Stimulated activated CD4-positive, alpha-beta T cell treated with anti-CD3 and anti-CD28 coated beads, Interleukin-1b, Interleukin-23, amount 100 ng/mL, for 48 hours (primary cell): ENCODE measurements at places on chromosomes 7 and 10.

- no peak for DNase-seq
Measured at GRCh38 chr7:42017349-42017986, 219.5 kb downstream of the GLI3 start.

DNA sequence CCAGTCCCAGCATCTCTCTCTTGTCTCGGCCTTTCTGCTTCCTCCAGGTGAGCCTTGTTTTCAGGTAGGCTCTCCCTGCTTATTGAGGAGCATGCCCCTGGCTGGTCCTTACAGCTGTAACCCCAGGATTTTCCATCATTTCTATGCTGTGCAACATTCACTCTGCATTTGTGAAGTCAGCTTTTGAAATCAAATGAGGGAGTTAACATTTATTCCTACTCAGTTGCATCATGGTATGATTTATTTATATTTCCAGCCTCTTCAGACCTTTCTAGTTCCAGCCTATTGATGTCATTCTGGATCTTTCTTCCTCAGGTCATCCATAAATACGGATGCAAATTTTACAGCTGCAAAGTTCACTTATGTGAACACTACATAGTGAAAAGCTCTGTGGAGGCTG, 755.6 kb downstream of the TYW1 start:
- DNase-seq, result no peak

- no peak for DNase-seq
Measured at GRCh38 chr7:124552217-124552616, 213.4 kb downstream of the GPR37 start.

DNA sequence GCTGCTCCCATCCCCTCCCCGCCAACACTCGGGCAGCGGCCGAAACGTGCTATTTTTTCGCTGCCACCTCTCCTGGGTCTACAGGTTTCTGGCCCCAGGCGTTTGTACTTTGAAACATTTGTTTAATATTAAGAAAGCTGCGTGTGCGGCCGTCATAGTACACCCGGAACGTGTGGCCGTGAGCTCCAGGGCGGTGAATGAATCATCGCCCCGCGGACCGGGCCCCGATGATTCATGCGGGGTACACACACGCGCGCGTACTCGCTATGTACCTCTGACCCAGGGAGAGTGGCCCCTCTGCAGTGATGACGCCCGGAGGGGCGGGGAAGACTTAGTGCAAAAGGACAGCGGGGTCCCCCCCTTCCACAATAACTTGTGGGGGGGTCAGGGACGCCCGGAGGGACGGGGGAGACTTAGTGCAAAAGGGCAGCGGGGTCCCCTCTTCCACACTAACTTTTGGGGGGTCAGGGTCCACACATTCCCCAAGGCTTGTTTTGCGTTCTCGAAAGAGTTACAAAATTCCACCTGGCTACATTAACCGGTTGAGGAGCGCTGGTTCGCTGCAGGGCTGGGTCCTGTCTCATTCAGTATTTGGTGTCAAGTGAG, 56.5 kb upstream of the PCGF5 start:
- peak; percentile 81 for DNase-seq

DNA sequence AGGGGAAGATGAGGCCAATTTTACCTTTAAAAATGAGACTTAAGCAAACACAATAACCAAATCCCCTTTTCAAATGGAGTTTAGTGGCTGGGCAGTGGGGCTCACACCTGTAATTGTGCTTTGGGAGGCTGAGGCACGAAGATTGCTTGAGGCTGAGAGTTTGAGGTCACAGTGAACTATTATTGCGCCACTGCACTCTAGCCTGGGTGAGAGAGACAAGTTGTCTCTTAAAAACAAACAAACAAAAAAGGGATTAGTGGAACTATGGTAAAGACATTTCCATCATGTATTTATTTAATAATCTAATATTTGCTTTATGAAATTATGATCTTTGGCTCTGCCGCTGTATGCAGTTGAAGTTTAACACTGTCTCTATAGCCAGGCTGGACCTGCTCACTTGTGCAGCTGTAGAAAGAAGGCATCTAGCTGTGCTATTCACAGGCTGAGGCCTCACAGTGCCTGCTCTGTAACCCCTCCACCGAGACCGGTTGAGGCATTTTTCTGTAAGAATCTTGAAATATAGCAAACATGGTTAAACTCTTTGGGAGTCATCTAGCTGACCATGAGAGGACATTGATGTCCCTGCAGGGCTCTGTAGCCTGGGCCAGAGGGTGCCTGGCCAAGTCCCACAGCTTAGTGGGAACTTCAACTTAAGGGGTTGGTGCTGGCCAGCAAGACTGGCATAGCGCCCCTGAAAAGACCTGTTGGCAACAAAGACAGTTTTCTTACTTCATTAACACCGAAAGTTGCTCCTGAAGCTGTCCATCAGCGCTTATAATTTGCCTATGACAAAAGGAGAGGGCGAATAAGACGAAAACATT, 131.8 kb downstream of the BMPER start:
- no peak for DNase-seq

DNA sequence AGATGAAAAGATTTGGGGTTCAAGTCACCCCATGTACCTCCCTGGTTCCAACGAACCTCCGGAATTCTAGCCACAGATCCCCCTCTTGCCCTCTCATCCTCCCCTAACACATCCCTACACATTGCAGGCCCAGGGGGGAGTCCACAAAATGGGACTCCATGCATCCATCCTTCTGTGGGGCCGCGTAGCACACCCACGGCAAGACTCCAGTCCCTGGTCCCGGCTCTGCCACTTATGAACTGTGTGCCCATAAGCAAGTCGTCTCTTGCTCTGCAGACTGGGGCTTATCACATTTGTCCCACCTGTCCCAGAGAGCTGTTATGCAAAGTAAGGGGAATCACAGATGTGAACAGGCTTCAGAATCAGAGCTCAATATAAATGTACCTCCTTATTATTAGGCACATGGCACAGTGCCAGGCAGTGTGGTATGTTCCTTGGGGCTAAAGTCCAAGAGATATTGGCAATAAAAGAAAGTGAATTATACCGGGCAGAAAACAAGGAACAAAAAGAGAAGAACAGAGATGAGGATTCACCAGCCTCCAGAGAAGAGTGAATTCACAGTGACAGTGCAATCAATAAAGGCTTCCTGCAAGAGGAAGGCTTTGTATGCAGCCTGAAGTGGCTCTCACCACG, 73.9 kb downstream of the KCNMA1 start:
- no peak for DNase-seq

GRCh38 chr7:18538554-18539250, 43.2 kb downstream of the HDAC9 start:
- DNase-seq, result no peak

GRCh38 chr7:4689668-4690067, 7.6 kb downstream of the FOXK1 start:
- no peak for DNase-seq

DNA sequence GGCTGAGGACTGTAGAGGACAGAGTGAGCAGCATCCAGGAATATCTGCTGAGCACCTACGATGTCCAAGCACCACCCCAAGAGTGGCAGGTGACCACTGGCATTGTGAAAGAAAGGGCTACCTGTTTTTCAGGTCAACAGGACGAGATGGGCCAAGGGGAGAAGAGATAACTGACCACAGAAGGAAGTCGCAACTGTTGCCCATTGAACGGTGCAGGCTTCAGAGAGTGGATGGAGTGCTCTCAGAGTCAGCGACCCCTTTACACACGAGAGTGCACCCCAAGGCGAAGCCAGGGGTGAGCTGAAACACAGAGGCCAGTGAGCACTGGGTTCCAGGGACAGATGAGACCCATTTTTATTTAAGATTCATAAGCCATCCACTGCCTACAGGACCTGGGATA, 42.3 kb downstream of the HIPK2 start:
- no peak for DNase-seq

- DNase-seq, result no peak
Measured at GRCh38 chr10:8058274-8059111, 4.0 kb downstream of the GATA3 start.

DNA sequence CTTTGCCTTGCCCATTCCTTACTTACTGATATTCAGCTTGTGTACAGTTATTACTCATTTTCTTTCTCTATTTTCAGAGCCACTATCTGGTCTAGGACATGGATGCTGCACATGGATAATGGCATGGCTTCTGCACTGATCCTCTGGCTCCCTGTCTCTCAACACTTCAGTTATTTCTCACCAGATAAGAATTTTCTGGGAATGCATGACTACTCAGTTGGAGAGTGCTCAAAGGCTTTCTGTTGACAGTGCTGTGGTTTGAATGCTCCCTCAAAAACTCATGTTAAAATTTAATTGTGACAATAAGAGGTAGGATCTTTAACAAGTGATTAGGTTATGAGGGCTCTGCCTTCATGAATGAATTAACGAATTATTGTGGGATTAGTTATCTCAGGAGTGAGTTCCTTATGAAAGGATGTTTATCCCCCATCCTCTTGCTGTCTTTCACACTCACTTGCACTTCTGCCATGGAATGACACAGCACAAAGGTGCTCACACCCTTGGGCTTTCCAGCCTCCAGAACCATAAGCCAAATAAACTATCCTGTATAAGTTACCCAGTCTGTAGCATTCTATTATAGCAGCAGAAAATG, 16.1 kb upstream of the PIK3CG start:
- no peak for DNase-seq

GRCh38 chr10:119207713-119208552, 562 bp downstream of the GRK5 start:
- DNase-seq, result peak; percentile 51

- no peak for DNase-seq
Measured at GRCh38 chr10:824497-824896, 107.0 kb downstream of the LARP4B start.

GRCh38 chr7:142773937-142774744, 3.4 kb downstream of the PRSS2 start:
- no peak for DNase-seq

DNA sequence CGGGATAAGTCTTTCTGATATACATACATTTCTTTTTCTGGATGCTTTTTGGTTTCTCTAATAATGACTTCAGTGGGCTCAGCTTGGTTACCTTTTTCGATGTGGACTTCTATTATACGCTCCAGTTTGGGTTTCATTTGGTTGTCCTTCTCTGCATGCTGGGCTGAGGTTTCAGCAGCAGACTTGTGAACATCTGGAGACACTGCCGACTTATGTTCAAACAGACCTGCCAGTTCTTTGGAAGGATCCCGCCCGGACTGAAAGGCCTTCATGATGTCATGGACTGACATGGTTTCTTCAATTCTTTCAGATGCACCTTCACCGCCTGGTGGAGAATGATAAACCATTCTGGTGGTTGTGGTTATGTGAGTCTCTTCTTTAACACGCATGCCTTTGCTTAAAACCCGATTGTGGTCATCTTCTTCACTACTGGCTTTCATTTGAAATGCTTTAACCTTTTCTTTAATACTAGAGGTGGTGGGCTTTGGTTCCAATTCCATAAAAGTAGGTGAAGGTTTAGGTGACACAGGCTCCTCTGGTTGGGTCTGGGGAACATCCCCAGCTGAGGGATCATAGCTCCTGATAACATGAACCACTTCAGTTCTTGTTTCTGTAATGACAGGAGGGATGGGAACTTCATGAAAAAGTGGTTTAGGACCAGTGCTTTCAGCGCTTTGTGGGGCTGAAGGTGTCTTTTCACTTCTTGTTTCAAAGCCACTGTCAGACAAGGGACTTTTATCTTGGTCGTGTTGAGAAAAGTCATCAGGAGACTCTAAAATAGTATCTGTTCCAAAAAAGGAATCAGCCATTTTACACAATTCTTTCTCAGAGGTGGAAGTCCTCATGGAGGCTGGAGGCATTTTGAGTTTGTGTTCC, 167.7 kb upstream of the CCDC6 start:
- no peak for DNase-seq

GRCh38 chr7:87627634-87627994, 584 bp upstream of the RUNDC3B start:
- DNase-seq, result no peak

- no peak for DNase-seq
Measured at GRCh38 chr7:134298902-134299683, 17.6 kb downstream of the SLC35B4 start.

- no peak for DNase-seq
Measured at GRCh38 chr7:155467846-155468784, 10.2 kb downstream of the EN2 start.

DNA sequence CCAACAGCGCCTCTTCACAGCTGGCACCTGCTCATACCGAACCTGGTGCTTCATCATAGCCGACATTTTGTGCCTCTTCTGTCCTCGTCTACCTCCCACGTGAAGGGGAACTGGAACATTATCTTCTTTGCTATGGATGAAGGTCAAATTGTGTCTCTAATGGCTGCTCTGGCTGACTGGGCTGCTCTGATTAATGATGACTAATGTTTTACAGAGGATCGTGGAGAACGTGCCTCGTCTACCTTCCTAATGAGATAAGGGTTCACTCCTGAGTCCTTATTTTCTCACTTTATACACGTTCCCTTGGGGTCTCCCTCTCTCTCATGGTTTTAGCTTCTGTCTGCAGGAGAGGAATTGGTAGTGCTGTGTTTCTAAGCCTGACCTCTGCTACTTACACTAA, 420.3 kb downstream of the PHTF2 start:
- DNase-seq, result no peak

DNA sequence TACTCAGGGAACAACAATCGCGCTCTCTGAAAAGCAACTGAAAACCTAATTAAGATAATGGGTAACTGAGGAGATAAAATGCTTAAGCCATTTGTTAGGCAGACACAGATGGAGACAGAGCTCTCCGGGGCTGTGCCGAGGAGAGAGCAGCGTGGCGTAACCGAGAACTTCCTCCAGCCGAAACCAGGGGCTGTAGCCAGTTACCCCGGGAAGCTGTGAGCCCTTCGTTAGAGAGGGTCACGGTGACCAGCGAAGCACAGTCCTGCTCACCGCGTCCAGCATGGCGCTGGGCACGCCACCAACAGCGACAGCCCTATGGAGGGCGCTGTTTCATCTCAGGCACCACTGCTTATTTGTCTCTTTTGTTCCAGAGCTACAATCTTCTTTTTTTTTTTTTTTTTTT, 16.1 kb downstream of the PAPOLB start:
- no peak for DNase-seq

GRCh38 chr10:128429835-128430513, 303.8 kb upstream of the MKI67 start:
- DNase-seq, result no peak

DNA sequence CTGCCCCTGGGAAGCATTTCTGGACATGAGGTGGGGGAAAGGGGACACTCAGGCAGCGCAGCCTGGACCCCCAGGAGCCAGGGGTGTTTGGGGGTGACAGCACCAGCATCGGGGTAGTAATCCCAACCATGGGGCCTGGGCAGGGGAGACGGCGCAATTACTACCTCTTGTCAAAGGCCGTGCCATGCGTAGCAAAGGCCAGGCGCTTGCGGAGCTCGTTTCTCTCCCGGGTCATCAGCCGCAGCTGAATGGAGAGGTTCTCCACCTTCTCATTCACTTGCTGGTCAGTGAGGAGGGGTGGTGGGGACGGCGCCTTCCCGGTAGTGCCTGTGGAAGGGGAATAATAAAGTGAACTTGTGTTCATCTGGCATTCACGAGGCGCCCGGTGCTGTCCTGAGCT, 70.0 kb downstream of the DLG5 start:
- no peak for DNase-seq
